ENCODE measurements at places on chromosomes 12 and 14.

DNA sequence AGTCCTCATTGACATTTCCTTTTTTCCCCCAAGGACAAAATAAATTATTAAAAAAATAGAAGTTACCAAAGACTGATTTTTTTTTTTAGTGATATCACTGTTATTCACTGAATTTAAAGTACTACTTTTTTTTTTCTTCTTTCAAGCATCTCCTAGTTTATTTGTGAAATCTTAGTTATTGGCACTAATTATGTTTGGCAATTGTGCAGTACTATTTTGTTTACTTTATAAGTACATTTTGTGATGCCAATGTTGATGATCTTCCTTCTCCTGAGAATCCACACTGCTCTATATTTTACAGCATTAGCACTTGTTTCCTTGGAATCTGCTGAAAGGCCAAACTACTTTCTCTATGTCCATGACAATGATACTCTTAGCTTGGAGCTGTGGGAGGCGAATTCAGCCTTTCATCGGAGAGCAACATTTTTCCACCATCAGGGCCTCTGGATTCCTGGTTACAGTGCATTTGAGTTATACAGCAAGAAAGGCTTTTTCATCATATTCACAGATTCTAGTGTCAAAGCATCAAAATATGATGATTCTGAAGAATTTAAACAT lies 123.8 kb upstream of the PTPRQ start:
- no peak for DNase-seq

DNA sequence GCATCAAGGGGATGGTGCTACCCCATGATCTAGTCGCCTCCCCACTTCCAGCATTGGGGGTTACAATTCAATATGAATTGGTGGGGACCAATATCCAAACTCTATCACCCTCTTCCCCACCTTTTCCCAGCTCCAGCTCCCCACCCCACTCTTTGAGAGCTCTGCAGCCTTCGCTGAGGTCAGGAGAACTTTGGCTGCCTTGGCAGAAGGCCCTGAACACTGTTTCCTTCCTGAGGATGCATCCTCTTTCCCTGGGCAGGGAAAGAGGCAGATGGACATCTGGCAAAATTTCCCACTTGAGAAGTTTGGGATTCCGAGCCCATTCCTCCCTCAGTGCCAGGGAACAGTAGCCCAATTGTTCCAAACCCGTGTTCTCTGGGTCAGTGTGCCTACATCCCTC lies 169.1 kb downstream of the TSPAN9 start:
- no peak for DNase-seq

DNA sequence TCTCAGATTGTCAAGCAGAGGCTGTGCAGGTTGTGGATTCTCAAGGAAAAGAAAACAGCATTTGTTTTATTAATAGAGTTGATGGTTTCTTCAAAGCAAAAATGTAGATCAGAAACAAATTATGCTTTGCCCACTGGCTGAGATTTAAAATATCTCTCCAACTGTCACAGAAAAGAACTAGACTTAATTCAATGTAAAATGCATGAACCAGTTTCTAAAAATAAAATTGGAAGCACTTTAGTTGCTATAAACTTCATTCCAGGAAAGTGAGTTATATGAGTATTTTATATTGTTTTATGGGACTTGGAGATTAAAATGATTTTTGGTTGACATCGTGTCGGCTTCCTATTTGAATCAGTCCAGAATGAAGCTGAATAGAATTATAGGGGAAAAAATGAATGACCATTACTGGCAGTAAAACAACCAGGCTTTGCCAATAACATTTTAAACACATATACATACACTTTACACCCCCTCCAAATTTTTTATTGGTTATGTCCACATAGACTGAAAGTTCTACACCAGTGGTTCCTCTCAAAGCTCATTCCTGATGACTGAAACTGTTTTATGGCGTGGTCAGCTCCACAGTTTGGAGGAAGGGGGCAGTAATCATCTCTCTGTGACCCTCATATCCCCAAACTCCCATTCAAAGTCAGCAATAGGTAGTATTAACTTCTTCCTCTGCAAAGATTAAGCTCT lies 55.5 kb upstream of the DAAM1 start:
- DNase-seq: no peak

GRCh38 chr14:22922294-22922693 lies 3.3 kb upstream of the RBM23 start:
- no peak for DNase-seq

GRCh38 chr12:112317481-112317880 lies 64.8 kb downstream of the HECTD4 start:
- DNase-seq: no peak

DNA sequence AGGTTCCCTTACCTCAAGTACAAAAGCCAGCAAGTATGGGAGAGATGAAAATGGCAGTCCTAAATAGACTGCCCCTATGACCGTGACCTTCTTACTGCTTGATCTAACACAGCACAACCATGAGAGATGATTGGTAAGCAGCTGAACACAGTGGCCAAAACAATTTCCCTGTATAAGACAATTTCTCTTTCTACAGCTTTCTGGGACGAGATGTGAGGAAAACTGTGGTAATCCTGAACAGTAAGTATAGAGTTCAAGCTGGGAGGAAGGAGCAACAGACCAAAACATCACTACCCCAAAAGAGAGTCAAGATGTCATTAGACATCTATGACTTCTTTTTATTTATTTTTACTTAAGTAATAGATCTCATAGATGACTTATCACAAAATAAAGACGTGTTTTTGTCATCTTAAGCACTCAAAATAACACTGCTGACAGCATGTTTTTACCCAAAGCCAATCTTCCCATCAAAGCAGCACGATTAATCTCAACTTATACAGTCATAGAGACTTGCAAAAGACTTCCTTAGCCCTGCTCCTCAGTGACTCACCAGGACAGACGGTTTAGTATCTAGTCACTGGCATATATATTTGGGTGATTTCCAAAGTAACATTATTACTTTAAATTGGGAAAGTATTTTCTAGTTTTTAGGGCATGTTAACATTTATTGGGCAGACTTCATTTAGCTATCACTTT lies 3.7 kb downstream of the TMEM52B start:
- DNase-seq: no peak

- DNase-seq: no peak
Measured at GRCh38 chr12:3973973-3974644, 100.9 kb upstream of the PARP11 start.

DNA sequence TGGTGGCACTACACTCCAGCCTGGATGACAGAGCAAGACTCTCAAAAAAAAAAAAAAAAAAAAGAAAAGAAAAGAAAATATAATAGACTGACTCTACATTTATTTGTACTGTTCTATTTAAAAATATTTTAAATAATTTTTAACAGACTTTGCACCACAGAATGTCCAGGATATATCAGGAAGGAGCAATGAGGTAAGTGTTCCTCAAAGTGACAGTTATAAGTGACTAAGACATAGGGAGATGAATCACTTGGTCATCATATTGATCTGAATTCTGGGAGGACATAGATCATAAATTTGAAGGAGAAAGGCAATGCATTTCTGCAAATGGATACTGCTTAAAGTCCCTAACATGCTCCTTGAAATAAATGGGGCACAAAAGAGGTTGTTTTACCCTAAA lies 221.5 kb downstream of the KCNC2 start:
- no peak for DNase-seq

- DNase-seq: no peak
Measured at GRCh38 chr12:91413581-91414546, 231.2 kb upstream of the DCN start.

GRCh38 chr12:32397696-32398095 lies 1.7 kb upstream of the FGD4 start:
- no peak for DNase-seq

DNA sequence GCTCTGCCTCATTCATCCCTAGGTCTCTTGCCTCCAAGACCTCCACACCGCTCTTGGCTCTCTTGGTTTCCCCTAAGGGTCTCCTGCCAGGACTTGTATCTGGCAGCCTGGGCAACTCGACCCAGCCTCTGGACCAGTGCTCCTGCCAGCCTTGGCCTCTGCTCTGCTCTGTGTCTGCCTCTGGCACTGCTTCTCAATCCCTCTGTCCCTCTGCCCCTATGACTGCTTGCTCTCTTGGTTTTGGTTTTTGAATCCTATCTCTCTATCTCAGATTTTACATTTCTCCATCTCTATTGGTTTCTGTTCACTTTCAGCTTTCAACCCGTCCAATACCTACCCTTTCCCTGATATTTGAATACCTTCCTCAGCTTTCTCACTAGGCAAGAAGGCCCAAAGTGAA lies 6.3 kb downstream of the ITGA5 start:
- DNase-seq: no peak

GRCh38 chr12:124814741-124815613 lies 48.7 kb downstream of the SCARB1 start:
- no peak for DNase-seq

- no peak for DNase-seq
Measured at GRCh38 chr12:130246560-130246959, 84.3 kb downstream of the FZD10 start.

- DNase-seq: no peak
Measured at GRCh38 chr14:89266754-89267153, 150.3 kb downstream of the FOXN3 start.

- no peak for DNase-seq
Measured at GRCh38 chr14:39113685-39114072, 444 bp upstream of the GEMIN2 start.

GRCh38 chr14:87573591-87573990 lies 419.4 kb downstream of the GALC start:
- DNase-seq: no peak

DNA sequence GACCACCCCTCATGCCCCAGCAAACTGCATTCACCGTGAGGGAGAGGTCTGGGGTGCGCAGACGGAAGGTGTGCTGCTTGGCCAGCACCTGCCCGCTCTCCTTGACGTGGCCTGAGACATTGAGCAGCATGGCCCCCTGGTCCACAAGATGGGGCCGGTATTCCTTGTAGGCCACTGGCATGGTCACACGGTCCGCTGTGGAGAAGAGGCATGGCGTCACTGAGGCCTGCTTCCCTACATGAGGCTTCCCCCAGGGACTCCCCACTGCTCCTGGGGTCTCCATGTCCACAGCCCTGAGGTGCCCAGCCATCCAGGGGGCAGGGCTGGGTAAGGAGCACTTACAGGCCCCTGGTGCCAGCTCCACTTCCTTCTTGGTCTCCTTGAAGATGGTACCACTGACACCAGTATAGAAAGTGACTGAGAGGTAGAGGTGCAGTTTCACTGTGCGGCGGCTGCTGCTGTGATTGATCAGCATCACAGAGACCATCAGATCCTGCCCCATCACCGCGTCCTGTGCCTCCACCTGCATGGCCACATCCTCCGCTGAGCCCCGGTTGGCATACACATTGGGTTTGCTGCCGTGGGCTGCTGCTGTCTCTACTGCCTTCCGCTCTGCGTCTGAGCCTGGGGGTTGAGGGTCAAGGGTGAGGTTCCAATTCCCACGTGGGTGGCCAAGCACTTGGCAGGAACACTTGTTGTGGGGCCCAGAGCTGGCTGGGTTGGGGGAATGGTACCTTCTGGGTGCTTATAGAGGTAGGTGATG lies 8.2 kb downstream of the TGM1 start:
- DNase-seq: no peak

DNA sequence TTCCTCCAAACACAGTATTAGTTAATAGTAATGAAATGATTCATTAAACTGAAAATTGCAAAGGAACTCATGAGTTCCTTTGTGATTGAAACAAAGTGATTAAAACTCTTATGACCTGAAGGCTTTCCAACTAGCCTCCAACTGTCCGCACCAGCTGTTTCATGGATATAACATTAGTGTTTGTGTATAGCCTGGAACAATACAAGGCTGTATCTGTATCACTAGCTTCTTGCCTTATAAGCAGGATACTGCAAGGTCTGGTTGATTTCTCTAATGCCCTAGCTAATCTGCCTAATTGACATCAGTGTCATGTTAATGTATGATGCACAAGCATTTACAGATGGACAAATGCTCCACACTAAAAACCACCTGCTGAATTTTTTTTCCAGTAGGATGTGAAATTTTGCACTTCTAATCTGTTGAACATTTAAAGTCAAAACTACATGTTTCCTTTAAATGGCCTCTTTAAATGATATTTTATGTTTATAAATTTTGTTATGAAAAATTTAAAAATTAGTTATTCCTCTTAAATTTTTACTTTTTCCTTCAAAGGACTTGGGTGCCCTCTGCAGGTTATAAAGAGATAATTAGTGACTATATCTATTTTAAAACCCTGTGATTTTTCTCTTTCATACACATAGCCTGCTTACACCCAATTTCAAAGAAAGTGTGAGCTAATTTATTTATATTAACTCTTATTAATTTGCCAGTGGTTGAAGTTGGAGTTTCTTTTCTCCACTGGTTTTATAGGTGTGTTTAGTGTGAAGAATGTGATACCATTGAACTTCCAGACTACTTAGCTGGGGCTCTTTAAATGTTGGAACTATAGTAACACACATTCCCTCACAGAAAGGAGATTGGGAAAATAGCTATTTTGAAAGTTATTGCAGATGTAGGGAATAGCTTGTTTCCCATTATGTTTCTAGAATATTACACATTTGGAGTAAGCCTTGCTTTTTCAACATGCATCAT lies 25.4 kb downstream of the AP5M1 start:
- DNase-seq: no peak

DNA sequence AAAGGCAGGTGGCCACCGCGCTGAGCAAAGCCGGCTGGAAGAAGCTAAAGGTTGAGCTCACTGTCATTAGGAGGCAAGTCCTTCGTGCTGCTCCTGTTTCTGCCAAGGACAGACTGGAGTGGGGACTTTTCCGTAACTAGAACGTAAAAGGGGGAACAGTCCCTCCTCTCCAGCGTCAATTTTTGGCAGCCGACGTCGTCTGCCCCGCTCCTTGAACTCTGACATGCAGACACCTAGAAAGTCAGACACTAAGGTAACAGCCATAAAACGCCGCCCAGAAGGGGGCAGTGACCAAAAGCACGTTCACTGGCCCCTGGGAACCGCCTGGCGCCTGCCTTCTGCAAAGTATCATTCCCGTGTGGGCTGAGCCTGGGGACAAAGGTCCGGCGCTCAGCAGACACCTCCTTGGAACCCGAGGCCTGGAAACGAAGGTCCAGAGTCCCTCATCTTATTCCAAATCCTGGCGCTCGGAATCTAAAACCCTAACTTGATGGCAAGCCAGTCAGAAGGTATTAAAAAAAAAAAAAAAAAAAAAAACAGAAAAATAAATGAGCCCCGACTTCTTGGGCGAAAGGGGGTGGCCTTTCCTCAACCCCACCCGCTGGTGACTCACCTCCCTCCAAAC lies 1.1 kb upstream of the LRP1 start:
- DNase-seq: peak; percentile 29

DNA sequence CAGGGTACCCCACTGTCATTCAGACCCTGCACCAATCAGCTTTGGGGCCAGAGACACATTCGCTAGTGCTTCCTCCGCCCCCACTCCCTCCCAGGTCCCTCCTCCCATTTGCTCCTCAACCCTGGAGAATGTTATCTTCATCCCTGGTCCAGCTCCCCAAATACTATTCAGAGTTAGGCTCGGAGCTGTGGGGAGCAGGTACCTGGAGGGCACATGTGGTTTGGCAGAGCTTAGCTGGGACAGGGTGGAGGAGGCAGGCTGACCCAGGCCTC lies 19.5 kb downstream of the VSX2 start:
- no peak for DNase-seq
